ENCODE measurements at places on chromosomes 16 and 17.

DNA sequence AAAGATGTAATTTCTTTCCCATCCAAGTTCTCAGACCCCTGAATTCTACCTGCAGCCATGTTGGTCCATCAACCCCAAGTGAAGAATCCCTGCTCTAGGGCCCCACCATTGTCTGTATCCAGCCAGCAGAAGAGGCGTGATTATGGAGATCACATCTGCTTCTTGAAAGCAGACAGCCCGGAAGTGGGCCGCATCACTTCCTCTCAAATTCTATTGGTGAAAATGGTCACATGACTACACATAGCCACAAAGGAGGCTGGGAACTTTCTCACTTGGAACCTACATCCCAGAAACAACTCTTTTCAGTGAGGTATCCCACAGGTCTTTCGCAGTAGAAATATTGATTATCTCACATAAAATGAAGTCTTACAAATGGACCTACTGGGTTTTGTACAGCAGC, 40.1 kb downstream of the IL4R start:
- no peak for DNase-seq

DNA sequence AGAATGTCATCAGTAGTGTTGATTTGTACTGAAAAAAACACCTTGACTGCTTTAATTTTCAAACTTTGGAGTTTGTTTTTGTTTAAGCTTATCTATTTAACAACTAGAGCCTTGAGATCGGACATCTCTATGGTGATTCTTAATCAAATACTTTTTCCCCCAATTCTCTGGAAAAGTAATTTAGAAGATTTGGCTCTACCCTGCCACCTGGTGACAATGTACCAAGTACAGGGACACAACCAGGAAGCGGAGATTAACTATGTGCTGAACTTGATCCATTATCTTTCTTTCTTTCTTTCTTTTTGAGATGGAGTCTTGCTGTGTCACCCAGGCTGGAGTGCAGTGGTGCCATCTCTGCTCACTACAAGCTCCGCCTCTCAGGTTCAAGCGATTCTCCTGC, 30.8 kb downstream of the USP43 start:
- no peak for DNase-seq

DNA sequence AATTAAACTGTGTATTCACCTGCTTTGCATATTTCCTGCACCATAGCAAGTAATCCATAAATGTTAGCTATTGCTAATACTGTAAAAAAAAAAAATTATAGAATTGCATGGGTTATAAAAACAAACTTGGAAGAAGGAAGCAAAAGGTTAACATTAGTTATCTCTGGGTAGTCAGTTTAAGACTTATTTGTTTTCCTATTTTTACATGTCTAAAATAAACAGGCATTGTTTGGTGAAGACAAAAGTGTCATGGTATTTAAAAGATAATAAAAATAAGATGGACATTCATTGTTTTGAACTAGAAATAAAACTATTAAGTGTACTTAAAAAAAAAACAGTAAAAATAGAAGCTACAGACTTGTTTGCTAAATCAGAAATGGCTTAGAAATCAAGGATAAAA, 313.8 kb downstream of the SOX9 start:
- DNase-seq = no peak

DNA sequence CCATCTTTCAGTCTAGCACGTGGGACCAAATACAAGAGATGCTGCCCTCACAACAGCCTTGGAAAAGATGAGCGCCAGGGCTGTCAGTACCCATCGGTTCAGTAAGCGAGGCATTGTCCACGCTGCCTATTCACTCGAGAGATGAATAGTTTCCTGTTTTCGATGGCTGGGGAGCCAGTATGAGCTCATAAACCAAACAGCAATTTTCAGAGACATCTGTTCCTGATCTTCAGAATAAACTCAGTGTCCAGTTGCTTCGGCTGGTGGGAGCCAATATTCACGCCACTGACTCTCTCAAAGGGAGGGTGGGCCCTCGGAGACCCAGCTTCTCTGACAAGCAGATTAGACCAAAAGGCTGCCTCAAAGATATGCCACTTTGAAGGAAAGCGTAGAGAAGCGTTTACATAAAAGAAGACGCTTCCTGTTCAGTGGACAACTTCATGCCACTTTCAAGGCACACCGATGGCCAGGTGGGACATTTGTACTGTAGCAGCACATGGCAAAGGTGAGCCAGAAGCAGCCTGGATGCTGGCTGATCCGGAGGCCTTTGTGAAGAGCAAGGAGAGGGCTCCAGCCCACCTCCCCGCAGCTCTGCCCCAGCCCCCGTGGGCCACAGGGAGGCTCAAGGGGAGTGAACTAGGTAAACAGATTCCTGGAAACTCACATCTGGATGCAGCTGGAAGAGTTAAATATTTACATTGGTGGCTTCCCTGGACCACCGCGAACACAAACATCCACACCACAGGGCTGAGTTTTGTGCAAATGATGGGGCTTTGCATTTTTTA, 6.0 kb downstream of the TIMM22 start:
- DNase-seq = no peak

Measured in effector CD4-positive, alpha-beta T cell (primary cell).